ENCODE measurements at places on chromosomes 3 and 15.

- no peak for DNase-seq
Observed at GRCh38 chr3:9864200-9864927, 15.7 kb downstream of the CIDEC start.

DNA sequence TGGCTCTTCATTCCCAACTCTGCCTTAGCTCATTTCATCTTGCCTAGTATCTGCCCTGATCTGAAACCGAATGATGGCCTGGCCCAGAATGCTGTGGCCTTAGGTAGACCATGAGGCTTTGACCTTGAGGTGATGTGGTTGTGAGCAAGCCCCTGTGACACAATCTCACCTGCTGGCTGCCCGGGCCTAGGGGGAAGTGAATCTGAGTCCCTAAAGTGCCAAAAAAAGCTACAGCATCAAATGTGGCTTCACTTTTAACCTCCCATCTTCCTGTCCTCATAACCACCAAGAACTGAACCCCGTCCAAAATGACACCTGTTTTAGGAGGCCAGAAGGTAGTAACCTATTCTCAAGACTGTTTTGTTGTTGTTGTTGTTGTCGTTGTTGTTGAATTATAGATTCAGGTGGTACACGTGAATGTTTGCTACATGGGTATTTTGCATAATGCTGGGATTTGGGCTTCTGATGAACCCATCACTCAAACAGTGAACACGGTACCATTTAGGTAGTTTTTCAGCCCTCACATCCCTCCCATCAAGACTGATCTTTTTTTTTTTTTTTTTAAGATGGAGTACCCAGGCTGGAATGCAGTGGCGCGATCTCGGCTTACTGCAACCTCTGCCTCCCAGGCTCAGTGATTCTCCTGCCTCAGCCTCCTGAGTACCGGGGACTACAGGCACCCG is 54.6 kb downstream of the MCCC1 start:
- DNase-seq, result no peak

DNA sequence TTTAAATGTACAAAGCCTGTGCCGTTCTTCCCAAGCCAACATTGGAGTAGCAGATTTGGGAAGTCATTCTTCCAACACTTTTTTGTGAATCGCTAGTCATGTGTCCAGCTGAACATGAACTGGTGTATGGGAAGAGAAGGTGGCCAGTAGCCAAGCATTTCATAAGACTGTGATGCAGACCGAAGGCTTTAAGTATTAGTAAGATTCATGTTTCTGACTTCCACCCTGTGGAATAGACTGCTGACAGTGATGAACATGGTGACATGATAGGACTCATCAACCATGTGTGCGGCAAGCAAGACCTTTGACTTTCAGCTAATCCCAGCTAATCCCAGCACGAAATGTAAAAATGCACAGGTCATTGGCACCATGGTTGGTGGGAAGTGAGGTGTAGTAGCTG is 48.3 kb upstream of the THSD4 start:
- no peak for DNase-seq

- no peak for DNase-seq
Observed at GRCh38 chr3:193530231-193531165, 24.2 kb downstream of the ATP13A4 start.

GRCh38 chr15:27481768-27482167 is 510.8 kb downstream of the GABRG3 start:
- DNase-seq, result no peak

DNA sequence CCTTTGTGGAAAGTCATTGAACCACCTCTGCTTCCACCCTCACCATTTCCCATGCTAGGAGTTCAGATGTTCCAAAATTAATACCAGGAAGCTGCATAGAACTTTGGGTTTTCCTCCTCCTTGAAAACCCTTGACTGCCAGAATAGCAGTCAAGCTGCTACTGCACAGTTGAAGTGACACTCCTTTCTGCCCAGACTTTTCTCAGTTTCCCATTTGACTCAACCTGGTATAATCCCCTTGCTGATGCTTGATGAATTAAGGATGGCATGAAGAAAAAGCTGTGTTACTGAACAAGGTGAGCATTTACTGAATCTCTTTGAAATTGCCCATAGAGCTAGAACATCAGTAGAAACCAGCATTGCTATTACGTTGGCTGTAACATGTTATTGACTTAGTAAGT is 286.0 kb downstream of the EDEM1 start:
- no peak for DNase-seq

DNA sequence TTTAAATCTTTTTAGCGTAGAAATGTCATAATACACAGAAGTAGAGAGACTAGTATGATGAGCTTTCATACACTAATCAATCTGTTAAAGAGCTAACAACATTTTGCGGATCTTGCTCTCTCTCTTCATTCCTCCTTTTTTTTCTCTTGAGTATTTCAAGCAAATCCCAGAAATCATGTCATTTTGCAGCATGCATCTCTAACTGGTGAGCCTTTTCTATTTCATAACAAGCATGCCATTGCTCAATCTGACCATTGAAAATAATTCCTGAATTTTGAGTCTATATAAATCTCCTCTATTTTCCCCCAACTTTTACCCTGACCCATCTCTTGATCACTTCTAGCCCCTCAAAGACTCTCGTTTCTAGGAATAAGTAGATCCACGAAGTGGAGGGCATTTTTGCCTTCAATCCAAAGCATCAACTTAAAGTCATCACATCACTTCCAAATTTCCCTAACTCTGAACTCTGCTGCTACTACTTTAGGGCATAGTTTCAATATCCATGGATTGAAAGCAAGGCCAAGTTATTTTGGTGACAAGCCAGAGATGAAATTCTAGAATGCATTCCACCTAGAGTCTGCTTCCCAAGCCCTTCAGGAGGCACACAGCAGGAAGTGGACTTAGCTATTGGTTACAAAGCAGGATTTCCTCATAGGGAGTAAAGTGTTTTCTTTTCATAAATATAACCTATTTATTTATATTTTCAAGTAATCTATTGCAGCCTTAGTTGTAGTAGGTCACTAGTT is 253.5 kb upstream of the ZPLD1 start:
- DNase-seq, result no peak

DNA sequence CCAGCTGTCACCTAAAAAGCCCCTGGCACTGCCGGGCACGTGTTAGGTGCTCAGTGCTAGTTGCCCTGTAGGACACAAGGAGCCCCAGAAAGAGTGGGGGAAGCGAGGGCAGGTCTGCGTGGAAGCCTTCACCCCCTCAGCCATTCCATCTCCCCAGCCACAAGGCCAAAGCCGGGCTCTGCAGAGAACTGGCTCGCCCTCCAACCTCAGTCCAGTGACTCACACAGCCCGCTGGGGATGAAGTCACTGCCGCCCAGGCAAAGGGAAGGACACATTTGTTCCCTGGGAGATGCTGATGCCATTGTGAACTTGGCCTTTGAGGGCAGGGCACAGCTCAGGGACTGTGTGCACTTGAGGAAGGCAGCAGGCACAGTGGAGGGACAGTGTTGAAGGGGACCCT is 48.1 kb downstream of the IQSEC1 start:
- no peak for DNase-seq

DNA sequence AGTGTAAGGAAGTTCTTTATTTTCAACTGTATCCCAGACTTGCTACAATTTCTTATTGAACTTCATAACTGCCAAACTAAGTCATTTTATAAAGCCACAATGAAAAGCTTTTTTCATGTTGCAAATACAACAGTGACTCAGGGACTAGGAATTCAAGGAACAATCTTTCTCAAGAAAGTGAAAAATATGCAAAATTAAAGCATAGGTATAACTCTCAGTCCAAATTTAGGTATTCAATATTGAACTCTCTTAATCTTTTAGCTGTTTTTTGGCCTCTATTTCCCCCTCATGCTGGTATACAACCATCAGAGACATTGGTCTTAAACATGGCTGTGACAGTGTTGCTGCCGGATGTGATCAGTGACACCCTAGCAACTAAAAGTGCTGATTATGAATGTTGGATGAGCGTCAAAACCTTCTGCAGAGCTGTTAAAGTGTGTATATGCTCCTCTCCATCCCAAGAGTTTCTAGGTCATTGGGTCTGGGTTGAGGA is 476.9 kb downstream of the ZNF385D start:
- no peak for DNase-seq

- no peak for DNase-seq
Observed at GRCh38 chr3:143808030-143808429, 40.2 kb downstream of the SLC9A9 start.

GRCh38 chr3:177499779-177500423 is 302.6 kb upstream of the TBL1XR1 start:
- DNase-seq, result no peak

DNA sequence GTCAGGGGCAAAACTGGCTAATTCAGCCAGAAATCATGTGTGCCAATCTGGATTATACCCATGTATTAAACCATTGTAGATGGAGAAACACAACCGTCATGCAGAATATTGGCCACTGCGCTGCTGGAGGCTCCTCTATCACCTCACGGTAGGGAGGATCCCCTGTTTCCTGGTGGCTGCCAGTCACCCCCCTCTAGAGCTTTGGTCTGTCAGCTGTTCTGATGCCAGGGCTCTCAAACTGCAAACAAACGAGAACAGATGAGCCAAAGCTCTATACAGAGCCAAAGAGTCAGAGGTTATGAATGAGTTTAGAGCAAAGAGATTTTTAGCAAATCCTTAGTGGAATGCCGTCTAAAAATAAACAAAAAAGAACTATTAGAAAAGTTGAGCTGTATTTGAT is 62.5 kb downstream of the IL20RB start:
- DNase-seq, result no peak

- no peak for DNase-seq
Observed at GRCh38 chr15:31062310-31062847, 39.1 kb downstream of the TRPM1 start.

- no peak for DNase-seq
Observed at GRCh38 chr3:52289338-52289746, 1.7 kb downstream of the GLYCTK start.

DNA sequence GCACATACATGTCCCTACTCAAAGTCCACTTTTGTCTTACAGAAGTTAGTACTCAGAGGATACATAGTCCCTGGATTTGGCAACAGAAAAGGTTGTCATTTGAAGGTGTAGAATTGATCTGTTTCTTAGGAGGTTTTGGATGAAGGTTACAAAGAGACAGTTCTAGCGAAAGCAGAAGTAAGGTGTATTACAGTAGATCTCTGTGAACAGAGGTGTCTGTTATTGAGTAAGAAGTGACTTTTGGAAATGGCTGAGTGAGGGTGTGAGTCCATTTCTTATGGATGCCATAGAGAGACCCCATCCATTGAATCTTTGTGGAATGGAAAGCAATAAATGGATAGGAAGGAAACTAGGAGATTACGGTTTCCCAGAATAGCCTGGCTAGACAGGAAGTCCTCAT is 5.6 kb downstream of the ZNF662 start:
- no peak for DNase-seq

- DNase-seq, result no peak
Observed at GRCh38 chr15:50930792-50931191, 22.3 kb downstream of the AP4E1 start.

DNA sequence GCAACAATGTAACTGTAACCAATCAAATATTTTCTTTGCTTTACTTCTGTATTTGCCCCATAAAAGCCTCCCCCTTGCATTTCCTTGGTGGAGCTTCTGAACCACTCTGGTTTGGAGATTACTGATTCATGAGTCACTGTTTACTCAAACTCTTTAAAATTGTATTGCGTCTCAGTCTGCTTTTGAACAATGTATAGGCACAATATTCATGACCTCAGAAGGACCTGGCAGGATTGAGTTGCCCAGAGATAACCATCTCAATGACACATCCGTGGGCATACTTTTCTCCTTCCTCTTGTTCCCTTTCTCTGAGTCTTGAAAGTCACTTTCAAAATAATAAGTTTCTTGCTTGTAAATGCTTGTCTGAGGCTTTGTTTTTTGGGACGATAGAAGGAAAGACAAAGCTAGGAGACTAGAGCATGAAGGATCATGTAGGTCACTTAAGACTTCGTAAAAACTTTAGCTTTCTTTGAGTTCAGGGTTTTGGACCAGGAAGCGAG is 57.1 kb upstream of the POU1F1 start:
- DNase-seq, result no peak

- DNase-seq, result no peak
Observed at GRCh38 chr3:46012246-46012645, 15.0 kb downstream of the XCR1 start.

DNA sequence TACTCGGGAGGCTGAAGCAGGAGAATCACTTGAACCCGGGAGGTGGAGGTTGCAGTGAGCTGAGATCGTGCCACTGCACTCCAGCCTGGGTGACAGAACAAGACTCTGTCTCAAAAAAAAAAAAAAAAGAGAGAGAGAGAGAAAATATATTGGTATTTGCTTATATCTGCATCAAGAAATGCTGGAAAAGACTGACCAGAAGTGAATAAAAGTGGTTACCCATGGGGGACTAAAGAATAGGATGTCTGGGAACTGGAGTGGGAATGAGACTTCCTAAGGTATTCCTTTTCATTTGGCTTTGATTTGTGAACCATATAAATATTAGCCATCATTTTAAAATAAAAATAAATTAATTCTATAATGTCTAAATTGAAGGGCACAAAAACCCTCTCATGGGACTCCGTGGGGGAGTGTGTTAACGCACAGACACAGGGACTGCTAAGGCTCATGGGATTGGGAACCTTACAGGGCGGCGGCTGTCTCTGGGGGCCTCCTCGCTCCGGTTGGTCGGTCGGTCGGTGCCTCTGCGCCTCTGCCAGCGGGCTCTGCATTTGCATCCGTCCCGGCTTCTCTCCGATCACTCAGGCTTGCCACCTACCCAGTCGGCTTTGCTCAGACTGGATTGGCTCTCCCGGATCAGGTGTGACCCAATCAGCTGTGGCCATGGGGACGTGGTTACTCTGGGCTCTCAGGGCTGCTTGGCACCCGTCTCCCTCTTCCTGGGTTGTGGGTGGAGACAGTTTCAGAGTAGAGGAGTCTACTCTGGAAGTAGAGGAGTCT is 12.7 kb upstream of the TSPAN3 start:
- DNase-seq, result peak; percentile 66

DNA sequence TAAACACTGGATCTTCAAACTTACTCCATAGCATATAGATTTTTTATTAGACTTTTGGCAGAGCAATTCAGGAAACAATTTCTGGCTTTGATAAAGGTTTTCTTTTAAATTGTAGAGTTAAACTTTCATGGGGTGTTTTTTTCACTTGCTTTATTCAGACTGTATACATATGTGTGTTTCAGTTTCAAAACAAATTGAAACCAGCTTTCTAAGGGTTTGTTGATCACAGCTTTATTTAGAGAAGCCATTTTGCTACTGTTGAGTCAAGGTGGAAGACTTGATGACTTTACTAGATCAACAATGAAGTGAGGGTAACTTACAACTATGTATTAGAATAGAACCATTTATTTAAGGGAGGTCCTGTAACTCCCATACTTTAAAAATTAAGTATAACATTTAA is 6.2 kb downstream of the UBE2E1 start:
- DNase-seq, result no peak

Data from NCI-H1694 (cell line).